ENCODE measurements at places on chromosomes 7 and 10.

DNA sequence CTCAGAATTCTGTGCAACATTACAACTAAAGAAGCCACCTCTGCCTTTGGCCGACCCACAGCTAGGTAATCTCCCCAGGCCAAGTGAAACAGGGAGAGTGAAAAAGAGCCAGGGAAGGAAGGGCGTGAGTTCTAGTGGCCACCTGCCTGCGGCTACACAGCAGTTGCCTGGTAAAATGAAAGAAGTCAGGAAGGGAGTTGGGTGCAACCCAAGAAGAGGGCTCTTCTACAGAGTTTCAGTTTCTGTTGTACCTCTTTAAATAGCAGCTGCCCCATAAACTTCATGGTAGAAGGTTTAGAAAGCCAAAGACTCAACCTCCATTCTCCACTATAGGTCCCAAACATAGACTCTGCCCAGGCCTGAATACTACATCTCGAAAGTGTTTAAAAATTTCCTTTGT is 76.2 kb upstream of the TMEM168 start:
- DNase-seq, result no peak

DNA sequence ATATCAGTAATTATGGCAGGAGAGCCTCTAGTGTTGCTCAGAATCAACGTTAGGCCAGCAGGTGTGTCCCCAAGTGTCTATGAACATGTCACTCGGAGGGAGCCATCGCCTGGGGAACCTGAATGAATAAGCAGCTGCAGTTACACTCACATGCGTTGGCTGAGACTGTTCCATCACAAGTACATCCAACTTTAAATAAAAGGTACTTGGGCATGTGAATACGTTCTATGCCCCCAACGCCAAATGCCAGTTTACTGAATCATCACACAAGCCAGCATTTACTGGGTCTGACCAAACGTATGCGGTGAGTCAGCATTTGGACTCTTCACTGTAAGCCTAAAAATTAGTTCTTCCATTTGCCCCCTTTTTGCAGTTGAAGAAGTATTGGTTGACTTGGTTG is 207.6 kb upstream of the PLXNA4 start:
- DNase-seq, result no peak

DNA sequence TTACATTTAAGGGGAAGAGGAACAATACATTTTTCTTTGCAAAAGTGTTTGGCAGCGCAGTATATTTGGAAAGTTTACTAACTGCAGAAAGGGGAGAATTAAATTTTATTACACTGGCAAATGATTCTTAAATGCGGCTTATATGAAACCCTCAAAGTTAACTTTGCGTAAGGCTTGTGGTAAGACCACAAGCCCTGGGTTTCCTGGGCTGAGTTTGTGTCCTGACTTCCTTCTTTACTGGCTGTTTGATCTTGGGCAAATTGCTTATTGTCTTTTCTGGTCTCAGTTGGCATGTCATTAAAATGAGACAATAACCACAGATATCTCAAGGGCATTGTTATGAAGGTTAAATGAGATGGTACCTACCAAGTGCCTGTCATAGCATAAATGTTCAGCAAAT is 106.8 kb downstream of the GLRX3 start:
- no peak for DNase-seq

GRCh38 chr10:100859484-100859763 is 53.3 kb upstream of the SLF2 start:
- no peak for DNase-seq

GRCh38 chr7:11486271-11486670 is 345.7 kb downstream of the THSD7A start:
- DNase-seq, result no peak

- no peak for DNase-seq
These were observed 92.0 kb downstream of the PHYHIPL start for GRCh38 chr10:59268460-59268859.

GRCh38 chr7:5827755-5828154 is 46.3 kb upstream of the RNF216 start:
- peak; percentile 81 for DNase-seq

GRCh38 chr10:116553378-116553980 is 7.7 kb downstream of the PNLIP start:
- no peak for DNase-seq

- no peak for DNase-seq
These were observed 96.3 kb downstream of the COL13A1 start for GRCh38 chr10:69897999-69898398.

DNA sequence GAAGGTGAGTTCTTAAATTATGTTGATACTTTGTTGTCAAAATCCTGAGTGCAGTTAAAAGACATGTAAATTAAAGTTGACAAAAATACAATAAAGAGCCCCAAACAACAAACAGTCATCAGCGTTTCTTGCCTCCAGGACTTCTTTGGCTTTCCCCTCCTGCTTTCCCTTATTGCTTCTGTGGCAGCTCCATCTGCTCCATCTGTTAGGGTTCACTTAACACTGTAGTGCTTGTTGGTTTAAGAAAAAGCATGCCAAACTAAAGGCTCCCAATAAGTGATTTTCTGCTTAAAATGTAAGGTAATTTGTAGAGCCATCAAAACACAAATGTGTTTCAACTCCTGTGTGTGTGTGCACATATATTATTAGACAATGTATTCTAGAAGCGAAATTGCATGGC is 254.3 kb upstream of the GNAI1 start:
- no peak for DNase-seq
